ENCODE measurements at places on chromosomes 6 and 20.

DNA sequence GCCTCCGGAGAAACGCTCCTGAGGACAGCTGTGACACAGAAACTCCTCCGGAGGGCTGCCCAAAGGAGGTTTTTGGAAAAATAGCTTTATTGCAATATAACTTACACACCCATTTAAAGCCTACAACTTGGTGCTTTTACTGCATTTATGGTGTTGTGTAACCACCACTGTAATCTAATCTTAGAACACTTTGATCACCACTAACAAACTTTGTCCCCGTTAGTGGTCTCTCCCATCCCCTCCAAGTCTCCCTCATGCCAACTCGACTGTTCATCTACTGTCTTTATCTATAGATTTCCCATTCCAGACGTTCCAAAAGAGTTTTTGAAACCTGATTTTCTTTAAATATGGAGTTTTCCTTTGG is 62.8 kb downstream of the SYNJ2 start:
- DNase-seq = no peak

- DNase-seq = no peak
Observed at GRCh38 chr6:130156908-130157307, 65.8 kb downstream of the SAMD3 start.

GRCh38 chr6:30219244-30219643 is 6.0 kb upstream of the TRIM26 start:
- DNase-seq = no peak

DNA sequence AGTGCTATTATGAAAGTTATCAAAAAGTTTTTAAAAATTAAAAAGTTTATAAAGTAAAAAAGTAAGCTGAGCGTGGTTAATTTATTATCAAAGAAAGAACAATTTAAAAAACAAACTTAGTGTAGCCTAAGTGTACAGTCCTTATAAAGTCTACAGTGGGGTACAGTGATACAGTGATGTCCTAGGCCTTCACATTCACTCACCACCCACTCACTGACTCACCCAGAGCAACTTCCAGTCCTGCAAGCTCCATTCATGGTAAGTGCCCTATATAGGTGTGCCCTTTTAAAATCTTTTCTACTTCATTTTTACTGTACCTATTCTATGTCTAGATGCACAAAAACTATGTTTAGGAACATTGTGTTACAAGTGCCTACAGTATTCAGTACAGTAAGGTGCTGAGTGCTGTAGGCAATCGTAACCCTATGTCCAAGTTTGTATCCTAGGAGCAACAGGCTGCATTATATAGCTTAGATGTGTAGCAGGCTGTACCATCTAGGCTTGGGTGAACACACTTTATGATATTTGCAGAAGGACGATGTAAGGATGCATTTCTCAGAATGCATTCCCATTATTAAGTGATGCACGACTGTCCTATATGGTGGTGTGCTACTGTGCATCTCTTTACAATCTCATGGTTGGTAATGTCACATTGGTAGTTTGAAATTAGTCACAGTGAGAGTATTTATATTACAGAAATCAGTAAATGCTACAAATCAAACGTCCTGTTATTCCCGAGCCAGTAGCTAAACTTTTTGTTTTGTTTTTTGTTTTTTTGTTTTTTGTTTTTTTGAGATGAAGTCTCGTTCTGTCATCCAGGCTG is 158.3 kb downstream of the GMPR start:
- DNase-seq = no peak

DNA sequence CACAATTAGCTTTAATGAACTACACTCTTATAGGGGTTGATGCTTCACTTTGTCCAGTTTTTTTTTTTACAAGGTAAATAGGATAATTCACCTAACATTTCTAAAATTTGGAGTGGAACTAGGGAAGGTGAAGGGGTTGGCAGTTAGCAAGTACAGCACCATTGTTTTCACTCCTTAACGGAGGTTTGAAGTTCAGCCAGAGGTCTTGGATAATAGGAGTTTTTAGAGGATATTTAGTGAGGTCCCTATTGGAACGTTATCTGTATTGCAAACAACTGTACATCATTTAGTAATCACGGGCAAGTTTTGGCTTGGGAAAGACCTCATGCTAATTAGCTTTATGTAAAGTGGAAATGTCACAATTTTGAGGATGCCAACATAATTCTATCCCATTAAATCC is 52.3 kb upstream of the TBX18 start:
- DNase-seq = no peak

DNA sequence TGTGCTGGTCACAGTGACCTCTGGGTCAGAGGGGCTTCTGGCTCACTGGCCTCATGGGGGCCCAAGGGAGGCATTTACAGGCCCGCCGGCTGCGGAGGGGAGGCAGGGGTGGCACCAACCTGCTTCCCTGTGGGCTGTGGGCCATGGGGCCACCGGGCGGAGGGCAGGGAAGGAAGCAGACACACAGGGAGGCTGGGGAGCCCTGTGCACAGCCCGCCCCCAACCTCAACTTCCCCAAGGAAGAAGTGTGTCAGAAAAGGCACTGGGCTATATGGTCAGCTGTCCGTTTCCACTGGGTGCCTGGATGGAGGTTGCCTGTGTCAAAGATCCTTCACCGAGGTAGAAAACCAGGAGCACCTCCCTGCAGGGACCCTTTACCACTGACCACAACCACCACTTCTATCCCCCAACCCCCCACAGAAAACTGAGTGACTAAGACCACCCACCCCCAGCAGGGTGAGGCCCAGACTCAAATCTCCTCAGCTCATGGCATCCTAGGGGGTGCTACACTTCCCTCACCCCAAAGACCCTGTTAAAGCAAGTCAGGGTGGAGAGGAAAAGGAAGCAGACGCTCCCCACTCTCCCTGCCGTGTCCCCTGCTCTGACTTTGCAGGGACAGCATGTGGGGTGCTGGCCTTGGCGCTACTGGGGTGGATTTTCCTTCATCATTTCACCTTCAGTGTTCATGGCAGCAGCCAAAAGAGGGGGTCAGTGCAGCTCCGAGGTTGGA is 5.6 kb downstream of the CST3 start:
- DNase-seq = no peak

DNA sequence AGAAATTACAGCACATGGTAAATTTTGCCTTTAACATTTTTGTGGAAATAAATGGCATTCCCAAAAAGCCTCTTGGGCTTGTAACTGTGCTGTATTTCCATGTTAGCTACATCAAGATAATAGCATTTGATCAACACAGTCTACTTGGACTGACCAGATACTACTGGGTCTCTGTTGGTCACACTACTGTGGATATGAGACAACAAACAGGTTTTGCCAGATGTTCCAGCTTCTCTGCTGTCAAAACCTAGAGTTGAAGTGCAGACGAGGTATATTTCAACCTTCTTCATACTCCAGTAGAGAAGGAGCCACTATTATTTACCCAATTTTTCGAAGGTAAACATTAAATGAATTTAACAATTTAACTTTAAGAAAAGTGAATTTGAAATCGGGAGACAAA is 284.7 kb upstream of the CITED2 start:
- DNase-seq = no peak

DNA sequence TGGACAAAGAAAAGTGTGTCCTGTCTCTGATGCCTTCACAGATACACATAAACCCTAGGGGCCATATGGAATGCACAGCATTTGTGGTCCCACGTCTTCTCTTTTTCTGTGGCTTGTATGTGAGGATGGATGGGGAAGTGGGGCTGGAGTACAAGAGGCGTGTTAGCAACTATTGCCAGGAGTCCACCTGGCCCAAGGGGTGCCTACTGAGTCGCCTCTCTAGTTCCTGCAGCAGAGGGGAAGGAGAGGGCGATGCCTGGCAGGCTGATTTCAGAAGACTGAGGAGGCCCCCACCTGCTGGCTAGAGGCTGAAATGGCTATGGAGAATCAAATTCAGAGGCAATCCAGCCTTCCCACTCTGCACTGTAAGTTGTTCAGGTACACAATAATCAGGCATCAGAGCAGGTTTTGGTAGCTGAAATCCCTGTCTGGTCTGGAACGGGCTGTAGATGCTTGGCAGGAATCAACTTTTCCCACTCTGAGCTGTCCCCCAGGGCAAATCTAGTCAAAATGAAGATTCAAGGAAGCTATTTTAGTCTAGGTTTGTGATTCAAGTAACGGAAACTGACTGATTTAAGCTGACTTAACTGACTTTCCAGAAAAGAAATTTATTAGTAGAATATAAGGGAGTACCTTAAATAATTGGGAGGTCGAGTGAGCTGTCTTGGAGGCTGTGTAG is 14.9 kb upstream of the PPARD start:
- DNase-seq = peak; percentile 91

- no peak for DNase-seq
Observed at GRCh38 chr6:151121900-151122299, 117.9 kb upstream of the AKAP12 start.
